ENCODE measurements at places on chromosomes 4 and X.

DNA sequence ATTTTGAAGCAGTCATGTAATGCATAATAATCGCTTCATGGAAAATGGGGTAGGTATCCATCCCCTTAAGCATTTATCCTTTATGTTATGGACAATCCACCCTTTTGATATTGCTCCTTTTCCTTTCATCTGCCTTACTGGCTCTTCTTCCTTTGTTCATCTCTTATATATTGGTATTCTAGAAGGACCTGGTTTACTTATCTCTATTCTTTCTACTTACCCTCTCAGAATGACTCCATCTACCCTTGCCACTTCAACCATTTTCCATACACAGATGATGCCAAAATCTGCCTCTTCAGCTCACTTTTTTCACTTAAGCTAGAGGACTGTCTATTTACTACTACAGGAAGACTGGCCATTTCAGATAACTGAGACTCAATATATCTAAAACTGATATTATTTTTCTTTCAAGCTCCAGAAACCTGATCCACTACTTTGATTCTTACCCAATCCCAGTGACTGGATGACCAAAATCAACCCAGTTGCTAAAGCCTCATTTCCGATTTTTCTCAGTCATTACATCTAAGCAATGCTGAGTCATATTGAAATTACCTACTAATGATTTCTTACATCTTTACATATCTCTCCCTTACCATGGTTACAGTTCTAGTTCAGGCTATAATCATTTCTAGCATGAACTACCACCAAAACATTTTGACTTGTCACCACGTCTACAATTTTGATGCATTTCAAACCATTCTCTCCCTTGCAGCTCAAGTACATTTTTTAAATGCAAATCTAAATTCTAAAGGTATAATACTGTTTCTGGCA, 93.7 kb downstream of the FAAH2 start:
- DNase-seq, result no peak

GRCh38 chrX:134647477-134647877, 10.8 kb downstream of the PLAC1 start:
- no peak for DNase-seq

DNA sequence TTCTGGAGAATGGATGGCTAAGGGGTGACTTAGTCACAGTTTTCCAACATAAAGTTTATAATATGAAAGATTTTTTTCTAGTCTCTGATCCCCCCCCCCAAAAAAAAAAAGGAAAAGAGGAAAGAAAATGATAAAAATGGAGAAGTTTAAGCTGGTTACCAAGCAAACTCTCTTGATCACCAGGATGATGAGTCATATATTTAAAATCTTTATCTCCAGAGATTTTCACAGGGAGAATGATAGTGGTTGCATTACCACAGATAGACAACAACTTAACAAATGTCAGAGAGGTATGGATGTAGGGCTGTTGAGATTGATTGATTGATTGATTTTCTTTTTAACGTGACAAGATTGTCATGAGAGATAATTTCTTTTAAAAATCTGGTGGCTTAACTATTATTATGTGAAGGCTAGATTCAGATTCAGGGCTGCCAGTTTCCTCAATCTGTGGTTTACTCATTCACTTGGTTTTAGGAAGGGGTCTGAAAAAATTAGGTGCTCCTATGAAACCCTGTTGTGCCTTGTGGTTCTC, 13.3 kb upstream of the TEX13C start:
- DNase-seq, result no peak

DNA sequence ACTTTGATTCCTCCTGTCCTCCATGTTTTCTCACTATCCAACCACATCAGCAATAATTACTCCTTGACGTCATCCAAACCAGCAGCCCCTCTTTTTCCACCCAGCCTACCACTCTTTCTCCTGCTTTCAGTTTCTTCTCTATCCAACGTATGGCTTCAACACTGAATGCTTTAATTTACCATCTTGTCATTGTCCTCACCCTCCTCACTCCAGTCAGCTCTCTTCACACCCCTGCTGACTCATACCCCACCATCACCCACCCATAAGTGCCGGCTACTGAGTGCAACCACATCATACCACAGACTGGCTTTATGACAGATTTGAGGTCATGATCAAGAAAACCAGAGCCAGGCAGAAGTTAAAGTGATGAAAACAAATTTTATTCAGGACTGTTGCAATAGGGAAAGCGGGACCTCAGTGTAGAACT, 9.8 kb upstream of the ANXA5 start:
- DNase-seq, result no peak

GRCh38 chrX:50073601-50074000, 127.2 kb downstream of the AKAP4 start:
- DNase-seq, result no peak

All from RKO (cell line).